ENCODE measurements at places on chromosomes 2 and 18.

DNA sequence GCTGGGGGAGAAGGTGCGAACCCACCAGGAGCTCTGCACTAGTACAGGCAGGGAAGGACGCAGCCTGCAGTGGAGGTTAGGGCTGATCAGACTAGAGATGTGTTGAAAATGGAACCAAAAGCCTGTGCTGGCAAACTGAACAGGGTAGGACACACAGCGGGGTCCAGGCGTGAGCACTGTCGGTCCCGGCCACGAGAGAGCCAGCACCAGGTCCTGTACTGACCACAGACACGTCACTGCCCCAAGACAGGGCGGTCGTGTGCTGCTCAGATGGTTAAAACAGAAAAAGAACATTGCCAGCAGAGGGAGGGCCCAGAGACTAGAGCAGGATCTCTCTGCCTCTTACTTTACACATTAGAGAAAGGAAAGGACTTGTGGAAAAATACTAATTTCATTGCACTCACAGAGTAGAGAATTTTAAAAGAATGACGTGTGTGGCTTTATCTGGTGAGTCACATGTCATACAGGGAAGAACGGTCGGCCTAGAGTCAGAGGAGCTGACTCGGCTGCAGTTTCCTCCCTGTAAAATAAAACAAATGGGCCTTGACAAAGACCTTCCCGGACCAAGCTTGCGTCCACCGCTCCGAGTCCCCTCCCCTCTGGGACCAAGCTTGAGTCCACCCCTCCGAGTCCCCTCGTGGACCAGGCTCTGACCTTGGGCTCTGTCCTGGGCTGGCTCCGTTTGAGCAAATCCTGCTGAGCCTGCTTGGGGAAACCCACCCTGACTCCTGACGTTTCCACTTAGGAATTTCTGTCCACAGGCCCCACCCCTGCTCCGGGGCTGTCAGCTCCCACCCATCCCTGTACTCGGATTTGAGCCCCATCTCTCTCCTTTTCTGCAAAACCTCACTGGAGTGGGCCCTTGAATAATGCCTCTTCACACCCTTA lies 16.7 kb upstream of the ADI1 start:
- no peaks in the 10 kb centered on the region for H3K27me3 ChIP-seq
- DNase-seq, result no peak
- peak overlapping the region; percentile 45 for H3K27ac ChIP-seq
- H3K36me3 ChIP-seq, result no peaks in the 10 kb centered on the region

GRCh38 chr2:133936601-133937000 lies 317.3 kb upstream of the MGAT5 start:
- no peak for DNase-seq
- no peaks in the 10 kb centered on the region for H3K4me1 ChIP-seq
- no peak overlapping the region for H3K4me3 ChIP-seq
- no peaks in the 10 kb centered on the region for H3K36me3 ChIP-seq
- H3K27me3 ChIP-seq, result peaks cover 4% of the 10 kb centered on the region

DNA sequence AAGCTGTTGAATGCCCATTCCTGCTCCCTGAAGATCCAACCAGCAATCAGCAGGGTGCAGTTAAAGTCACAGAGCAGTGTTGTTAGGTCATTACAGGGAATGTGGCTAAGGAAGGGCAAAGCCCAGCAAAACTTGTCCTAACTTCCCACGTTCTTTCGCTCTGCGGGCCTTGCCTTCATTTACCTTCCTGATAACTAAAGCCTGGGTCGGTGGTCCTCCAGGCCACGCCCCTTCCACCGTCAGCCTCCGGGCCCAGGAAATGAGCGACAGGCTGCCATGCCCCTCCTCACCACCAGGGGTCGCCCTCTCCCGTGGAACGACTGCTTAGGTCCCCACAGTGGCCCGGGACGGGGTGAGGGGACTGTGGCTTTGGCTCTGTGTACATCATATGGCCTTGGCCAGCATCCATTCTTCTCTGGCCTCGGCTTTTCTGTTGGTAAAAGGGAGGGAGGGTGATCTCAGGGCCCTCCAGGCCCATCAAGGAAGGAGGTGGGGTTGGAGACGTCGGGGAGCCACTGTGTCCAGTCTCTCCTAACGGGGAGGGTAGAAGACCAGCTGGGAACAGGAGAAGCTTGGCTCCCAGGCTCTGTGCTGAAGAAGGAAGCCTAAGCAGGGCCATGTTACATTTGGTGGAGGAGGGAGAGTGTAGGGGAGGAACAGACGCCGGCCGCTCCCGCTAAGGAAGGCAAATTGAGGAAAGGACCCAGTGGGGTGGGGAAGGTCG lies 2.2 kb downstream of the SH2D6 start:
- peak overlapping the region; percentile 84 for H3K27ac ChIP-seq
- H3K4me3 ChIP-seq, result peak overlapping the region; percentile 80
- peaks cover 34% of the 10 kb centered on the region for H3K4me1 ChIP-seq
- no peaks in the 10 kb centered on the region for H3K36me3 ChIP-seq

GRCh38 chr2:21024722-21025389 lies 19.0 kb downstream of the APOB start:
- H3K27ac ChIP-seq, result no peak overlapping the region
- H3K4me3 ChIP-seq, result no peak overlapping the region
- no peak for DNase-seq
- H3K36me3 ChIP-seq, result no peaks in the 10 kb centered on the region

GRCh38 chr2:105711394-105711793 lies 33.3 kb upstream of the NCK2 start:
- H3K27me3 ChIP-seq, result peaks cover 9% of the 10 kb centered on the region
- no peak for DNase-seq
- peaks cover 5% of the 10 kb centered on the region for H3K4me1 ChIP-seq
- no peaks in the 10 kb centered on the region for H3K36me3 ChIP-seq

DNA sequence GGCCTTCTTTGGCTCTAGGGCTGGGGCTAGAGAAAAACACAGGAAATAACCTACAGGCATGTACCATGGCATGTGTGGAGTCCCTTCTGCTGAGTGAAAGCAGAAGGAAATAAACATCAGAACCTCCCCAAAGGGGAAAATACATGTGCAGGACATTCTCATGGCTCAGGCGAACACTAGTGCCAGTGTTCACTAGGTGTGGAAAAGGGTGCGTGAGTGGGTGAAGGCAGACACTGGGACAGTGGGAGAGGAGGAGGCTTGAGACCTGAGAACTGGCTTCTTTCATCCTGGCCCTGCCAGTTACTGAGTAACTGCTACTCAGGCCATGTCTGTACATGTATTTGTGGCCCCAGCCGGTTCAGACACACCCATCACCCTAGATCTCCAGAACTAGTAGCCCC lies 268.2 kb downstream of the PRKCE start:
- H3K4me3 ChIP-seq, result no peak overlapping the region
- H3K27ac ChIP-seq, result no peak overlapping the region
- no peaks in the 10 kb centered on the region for H3K27me3 ChIP-seq
- no peaks in the 10 kb centered on the region for H3K36me3 ChIP-seq
- peaks cover 12% of the 10 kb centered on the region for H3K4me1 ChIP-seq
- no peak for DNase-seq

- H3K27me3 ChIP-seq, result no peaks in the 10 kb centered on the region
- no peak overlapping the region for H3K4me3 ChIP-seq
- H3K27ac ChIP-seq, result peak overlapping the region; percentile 74
- H3K4me1 ChIP-seq, result peaks cover 51% of the 10 kb centered on the region
- no peak for DNase-seq
Measured at GRCh38 chr2:190717306-190717705, 68.4 kb downstream of the NAB1 start.

- H3K4me3 ChIP-seq, result no peak overlapping the region
- no peaks in the 10 kb centered on the region for H3K27me3 ChIP-seq
- H3K27ac ChIP-seq, result no peak overlapping the region
- H3K4me1 ChIP-seq, result no peaks in the 10 kb centered on the region
- no peaks in the 10 kb centered on the region for H3K36me3 ChIP-seq
Measured at GRCh38 chr2:154740361-154740760, 41.9 kb downstream of the KCNJ3 start.

DNA sequence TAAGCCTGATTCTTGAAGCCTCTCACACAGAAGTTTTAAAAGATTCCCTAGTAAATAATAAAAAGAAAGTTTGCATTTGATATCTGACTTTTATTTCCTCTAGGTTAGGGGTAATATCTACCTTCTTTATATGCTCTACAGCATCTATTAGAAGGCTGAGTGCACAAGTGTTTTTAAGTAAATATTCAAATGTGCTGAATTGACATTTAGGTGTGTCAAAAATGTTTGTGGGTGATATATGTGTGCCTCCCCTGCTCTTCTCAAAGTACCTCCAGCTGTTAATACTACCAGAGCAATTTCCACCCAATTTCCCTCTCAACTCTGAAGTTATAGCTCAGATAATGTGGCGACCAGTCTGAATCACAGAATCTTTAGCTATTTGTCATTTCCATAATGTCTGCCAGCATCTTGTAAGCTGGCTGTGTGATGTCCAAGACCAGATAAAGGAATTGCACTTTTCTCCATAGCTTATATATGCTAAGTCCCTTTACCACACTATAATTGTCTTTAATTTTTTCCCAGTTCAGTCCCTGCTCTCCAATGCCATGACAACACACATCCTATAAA lies 24.4 kb upstream of the ERMN start:
- H3K36me3 ChIP-seq, result peaks cover 19% of the 10 kb centered on the region
- no peak overlapping the region for H3K27ac ChIP-seq
- H3K4me1 ChIP-seq, result no peaks in the 10 kb centered on the region

GRCh38 chr2:225244933-225245332 lies 154.6 kb upstream of the NYAP2 start:
- no peak overlapping the region for H3K4me3 ChIP-seq
- no peak overlapping the region for H3K27ac ChIP-seq
- peaks cover 11% of the 10 kb centered on the region for H3K27me3 ChIP-seq

DNA sequence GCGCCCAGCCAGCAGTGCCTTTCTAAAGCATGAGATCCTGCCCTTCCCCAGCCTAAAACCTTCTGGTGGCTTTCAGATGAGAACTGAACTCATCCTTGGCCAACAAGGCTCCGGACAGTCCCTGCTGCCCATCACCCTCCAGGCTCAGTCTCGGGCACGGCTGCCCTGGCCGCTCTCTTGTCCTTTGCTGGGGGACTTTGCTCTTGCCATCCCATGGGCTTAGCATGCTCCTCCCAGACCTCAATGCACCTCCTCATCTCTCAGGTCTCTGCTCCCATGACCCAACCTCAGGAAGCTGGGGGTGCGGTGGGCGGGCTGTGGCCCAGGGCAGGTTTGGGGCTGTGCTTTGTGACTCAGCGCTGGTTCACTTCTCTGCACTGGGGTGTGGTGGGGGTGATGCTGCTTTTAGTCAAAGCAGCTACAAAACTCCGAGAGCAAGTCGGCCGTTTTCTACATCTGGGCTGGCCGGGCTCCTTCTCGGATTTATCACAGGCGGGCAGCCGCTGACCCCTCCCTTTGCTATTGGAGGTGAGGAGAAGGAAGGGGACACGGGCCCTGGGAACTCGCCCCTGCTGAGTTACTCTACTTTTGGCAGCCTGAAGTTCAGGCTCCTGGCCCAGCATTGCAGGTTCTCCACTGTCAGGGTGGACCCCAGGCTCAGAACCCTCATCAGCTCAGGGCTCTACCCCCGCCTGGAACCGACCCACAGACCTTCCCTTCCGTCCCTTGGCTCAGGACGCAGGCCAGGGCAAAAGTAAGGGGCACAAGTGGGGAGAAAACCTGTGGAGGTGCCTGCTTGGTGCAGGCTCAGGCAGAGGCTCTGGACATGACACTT lies 90.6 kb upstream of the TAF1B start:
- peak overlapping the region; percentile 77 for H3K4me3 ChIP-seq
- no peaks in the 10 kb centered on the region for H3K36me3 ChIP-seq

DNA sequence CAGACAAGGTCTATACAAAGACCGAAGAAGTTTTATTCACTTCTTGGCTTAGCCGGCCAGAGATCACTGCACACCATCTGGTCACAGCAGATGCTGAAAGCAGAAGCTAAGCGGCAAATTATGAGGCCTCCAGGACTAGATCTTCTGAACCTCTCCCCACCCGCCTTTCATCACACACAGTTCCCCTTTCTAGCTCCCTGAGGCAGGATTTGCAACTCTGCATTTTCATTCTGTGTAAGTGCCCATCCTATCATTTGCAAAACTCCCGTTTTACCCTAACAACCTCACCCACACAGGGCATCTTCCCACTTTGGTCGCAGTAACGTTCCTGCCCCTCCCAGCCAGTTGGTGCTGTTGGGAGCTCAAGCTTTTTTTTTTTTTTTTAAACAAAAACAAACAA lies 3.1 kb upstream of the MOB1A start:
- no peak for DNase-seq
- peak overlapping the region; percentile 84 for H3K27ac ChIP-seq
- peaks cover 45% of the 10 kb centered on the region for H3K4me1 ChIP-seq
- peak overlapping the region; percentile 32 for H3K4me3 ChIP-seq
- peaks cover 6% of the 10 kb centered on the region for H3K36me3 ChIP-seq

- no peak overlapping the region for H3K27ac ChIP-seq
- H3K27me3 ChIP-seq, result peaks cover 2% of the 10 kb centered on the region
- DNase-seq, result no peak
- H3K4me3 ChIP-seq, result no peak overlapping the region
Measured at GRCh38 chr2:235858881-235859280, 309.3 kb downstream of the GBX2 start.

DNA sequence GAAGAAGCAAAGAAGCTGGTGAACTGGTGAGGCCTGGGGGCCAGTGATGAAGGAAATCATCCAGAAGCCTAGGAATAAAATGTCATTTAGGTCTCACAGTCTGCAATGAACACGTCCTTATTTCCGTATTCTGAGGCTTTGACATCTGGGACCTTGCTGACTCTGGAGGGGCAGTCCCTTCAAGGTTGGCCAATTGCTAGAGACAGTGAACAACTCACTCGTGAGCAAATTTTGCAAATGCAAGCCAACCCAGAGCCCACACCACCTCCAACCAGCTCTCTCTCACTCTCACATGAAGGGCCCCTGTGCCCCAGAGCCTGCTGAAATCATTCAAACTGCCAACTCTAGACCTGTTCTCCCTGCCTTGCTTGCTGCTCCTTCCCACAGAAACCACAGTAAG lies 279.1 kb upstream of the LYPD1 start:
- H3K27me3 ChIP-seq, result no peaks in the 10 kb centered on the region
- H3K36me3 ChIP-seq, result no peaks in the 10 kb centered on the region
- peaks cover 7% of the 10 kb centered on the region for H3K4me1 ChIP-seq
- H3K4me3 ChIP-seq, result no peak overlapping the region
- H3K27ac ChIP-seq, result no peak overlapping the region

DNA sequence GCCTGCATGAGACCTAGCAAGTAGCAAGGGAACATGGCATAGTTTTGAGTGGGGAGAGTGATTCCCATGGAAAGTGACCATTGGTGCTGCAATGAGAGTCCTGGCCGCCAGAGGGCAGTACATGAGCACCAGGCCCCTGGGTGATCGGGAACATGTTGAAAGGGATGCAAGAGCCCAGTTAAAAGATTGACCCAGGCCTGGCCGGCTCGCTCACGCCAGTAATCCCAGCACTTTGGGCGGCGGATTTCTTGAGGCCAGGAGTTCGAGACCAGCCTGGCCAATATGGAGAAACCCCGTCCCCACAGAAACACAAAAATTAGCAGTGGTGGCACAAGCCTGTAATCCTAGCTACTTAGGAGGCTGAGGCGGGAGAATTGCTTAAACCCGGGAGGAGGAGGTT lies 22.2 kb downstream of the FAP start:
- no peak overlapping the region for H3K27ac ChIP-seq
- H3K36me3 ChIP-seq, result no peaks in the 10 kb centered on the region
- H3K4me3 ChIP-seq, result no peak overlapping the region
- DNase-seq, result peak; percentile 24

GRCh38 chr2:216714376-216714775 lies 19.0 kb upstream of the IGFBP5 start:
- peaks cover 1% of the 10 kb centered on the region for H3K27me3 ChIP-seq
- H3K4me1 ChIP-seq, result no peaks in the 10 kb centered on the region
- H3K27ac ChIP-seq, result no peak overlapping the region
- no peak for DNase-seq
- no peak overlapping the region for H3K4me3 ChIP-seq

GRCh38 chr2:63604666-63605065 lies 15.9 kb downstream of the MDH1 start:
- H3K4me1 ChIP-seq, result no peaks in the 10 kb centered on the region
- no peak overlapping the region for H3K4me3 ChIP-seq
- peaks cover 42% of the 10 kb centered on the region for H3K36me3 ChIP-seq
- no peak for DNase-seq
